ENCODE measurements at places on chromosomes 7 and 10. TPM values are rescaled to one million over a fixed set of nuclear protein-coding genes. Genes with fewer than 3 reads are reported as not detected.

Gene CYP17A1
- total RNA-seq, result not detected

Gene GUSB
- 17.8 TPM for total RNA-seq

Gene CD36
- 1.2 TPM for total RNA-seq

Gene SHH
- not detected for total RNA-seq

Gene OR2A5
- total RNA-seq, result not detected

Gene PHYHIPL
- total RNA-seq, result not detected

Gene DYDC2
- total RNA-seq, result not detected

Gene SPAM1
- not detected for total RNA-seq

Gene OPN4
- total RNA-seq, result 0.14 TPM

Gene GPR146
- total RNA-seq, result 3.8 TPM

Gene HOXA7
- total RNA-seq, result 1.8 TPM

Gene ZCCHC24
- total RNA-seq, result 24.5 TPM

Gene CFAP70
- 0.97 TPM for total RNA-seq

Gene SPDYE9
- not detected for total RNA-seq

Gene FXYD4
- total RNA-seq, result not detected

Gene PRPS1L1
- total RNA-seq, result not detected

Gene CYP2C19
- total RNA-seq, result not detected

Gene DMTF1
- total RNA-seq, result 78.1 TPM

Gene CASD1
- total RNA-seq, result 19.3 TPM

Gene LBX1
- not detected for total RNA-seq

Gene CPA1
- total RNA-seq, result 0.30 TPM

Gene BLNK
- not detected for total RNA-seq

Gene PTPRZ1
- total RNA-seq, result not detected

Gene AKR1D1
- total RNA-seq, result not detected

Gene FEZF1
- total RNA-seq, result not detected

Gene CALHM1
- not detected for total RNA-seq

Gene TCERG1L
- total RNA-seq, result not detected

Gene FRAT1
- total RNA-seq, result 0.09 TPM
